Endothelial cell of umbilical vein (primary cell): ENCODE measurements at places on chromosomes 12 and 14. TPM values are rescaled to one million over a fixed set of nuclear protein-coding genes. Genes with fewer than 3 reads are reported as not detected.

DNA sequence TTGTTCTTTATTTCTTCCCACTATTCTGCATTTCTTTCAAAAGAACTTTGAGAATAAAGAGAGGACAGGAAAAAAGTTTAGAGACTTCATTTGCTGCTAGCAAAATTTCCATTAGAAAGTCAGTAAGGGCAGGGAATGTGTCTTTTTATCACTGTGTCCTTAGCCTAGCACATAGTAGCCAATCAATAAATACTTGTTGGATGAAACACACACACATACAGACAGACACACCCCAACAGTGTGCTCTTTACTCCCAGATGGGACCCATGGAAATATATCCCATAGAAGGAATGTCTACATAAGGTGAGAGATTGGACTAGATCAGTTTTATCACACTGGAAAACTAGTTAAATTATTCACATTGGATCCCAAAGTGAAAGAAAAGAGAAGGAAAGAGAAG lies 21.1 kb upstream of the ARID2 start:
- H3K27ac ChIP-seq = no peak overlapping the region
- H3K4me1 ChIP-seq = no peaks in the 10 kb centered on the region
- DNase-seq = no peak
- no peak overlapping the region for H3K4me3 ChIP-seq

GRCh38 chr12:105315130-105315529 lies 15.4 kb upstream of the C12orf75 start:
- no peak overlapping the region for H3K4me3 ChIP-seq
- H3K27ac ChIP-seq = no peak overlapping the region

DNA sequence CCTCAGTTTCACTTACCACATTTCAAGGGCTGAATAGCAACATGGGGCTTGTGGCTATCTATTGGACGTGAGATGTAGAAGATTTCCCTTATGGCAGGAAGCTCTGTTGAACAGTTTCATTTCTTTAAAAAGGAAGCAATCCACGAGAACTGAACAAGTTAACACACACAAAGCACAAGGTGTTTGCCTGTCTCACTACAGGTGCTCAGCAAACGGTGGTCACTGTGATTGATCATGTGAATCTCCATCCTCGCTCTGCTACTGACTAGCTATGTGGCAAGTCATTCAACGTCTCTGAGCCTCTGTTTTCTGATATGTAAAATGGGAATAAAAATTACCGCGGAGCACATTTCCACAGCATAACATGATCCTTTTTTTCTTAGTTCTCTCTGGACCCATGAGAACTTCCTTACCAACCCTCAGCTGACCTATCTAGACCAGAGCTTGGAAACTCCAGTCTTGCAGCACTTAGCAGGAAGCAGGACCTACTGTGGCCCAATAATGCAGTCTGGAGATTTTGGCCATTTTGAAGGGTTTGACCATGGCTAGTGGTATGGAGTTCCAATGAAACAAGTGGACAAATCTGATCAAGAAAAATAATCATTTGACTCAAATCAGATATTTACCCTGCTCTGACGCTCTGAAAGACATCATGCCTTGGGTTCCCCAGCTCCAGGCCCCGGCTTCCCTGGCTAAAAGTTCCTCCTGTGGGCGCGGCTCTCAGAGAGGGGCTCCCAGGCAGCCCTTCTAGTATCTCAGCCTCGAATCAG lies 278.8 kb downstream of the ZFP36L1 start:
- no peak for DNase-seq
- no peaks in the 10 kb centered on the region for H3K4me1 ChIP-seq
- no peaks in the 10 kb centered on the region for H3K27me3 ChIP-seq
- no peak overlapping the region for H3K27ac ChIP-seq
- no peaks in the 10 kb centered on the region for H3K36me3 ChIP-seq
- no peak overlapping the region for H3K4me3 ChIP-seq

The FIGNL2 gene
- total RNA-seq = 2.4 and 2.5 TPM in 2 replicates

The RNU7-1 gene
- total RNA-seq = not detected in 2 replicates

GRCh38 chr12:93622485-93622884 lies 50.0 kb downstream of the SOCS2 start:
- no peaks in the 10 kb centered on the region for H3K36me3 ChIP-seq
- H3K27ac ChIP-seq = no peak overlapping the region
- H3K27me3 ChIP-seq = no peaks in the 10 kb centered on the region

The ALX1 gene
- 2.2 and 3.4 TPM in 2 replicates for total RNA-seq

DNA sequence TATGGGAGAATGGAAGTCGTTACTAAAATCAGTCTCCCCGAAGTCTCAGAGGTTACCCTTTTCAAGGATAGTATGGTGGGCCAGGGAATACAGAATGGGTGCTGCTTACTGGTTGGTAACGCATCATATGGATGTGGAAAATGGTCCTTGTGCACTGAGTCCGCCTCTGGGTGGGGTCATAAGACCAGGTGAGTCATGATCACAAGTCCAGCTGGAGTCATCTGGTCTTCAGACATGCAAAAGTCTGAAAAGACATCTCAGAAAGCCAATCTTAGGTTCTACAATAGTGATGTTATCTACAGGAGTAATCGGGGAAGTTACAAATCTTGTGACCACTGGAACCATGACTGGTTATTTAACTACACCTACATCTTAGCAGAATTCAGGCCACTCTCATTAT lies 71.9 kb upstream of the TCL1B start:
- H3K27me3 ChIP-seq = no peaks in the 10 kb centered on the region
- H3K27ac ChIP-seq = no peak overlapping the region
- H3K4me3 ChIP-seq = no peak overlapping the region
- no peaks in the 10 kb centered on the region for H3K4me1 ChIP-seq
- DNase-seq = no peak

DNA sequence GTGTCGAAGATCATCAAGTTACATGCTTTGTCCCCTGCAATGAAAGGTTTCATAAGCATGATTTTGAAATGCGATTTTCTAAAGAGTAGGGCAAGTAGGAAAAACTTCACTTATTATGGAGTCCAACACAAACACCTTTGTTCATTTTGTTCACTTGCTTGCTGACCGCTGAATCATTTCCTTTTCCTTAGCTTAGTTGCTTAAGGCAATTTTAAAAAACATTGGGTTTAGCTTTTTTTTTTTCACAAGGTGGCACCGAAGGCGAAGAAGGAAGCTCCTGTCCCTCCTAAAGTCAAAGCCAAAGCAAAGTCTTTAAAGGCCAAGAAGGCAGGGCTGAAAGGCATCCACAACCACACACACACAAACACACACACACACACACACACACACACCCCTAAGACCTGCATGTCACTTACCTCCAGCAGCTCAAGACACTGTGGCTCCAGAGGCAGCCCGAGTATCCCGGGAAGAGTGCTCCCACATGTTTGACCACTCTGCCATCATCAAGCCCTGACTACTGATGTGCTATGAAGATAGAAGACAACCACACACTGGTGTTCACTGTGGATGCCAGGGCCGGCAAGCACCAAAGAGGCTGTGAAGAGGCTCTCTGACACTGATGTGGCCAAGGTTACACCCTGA lies 11.4 kb downstream of the MANSC1 start:
- H3K27ac ChIP-seq = peak overlapping the region; percentile 98
- peak; percentile 92 for DNase-seq
- peak overlapping the region; percentile 40 for H3K4me3 ChIP-seq
- no peaks in the 10 kb centered on the region for H3K27me3 ChIP-seq

DNA sequence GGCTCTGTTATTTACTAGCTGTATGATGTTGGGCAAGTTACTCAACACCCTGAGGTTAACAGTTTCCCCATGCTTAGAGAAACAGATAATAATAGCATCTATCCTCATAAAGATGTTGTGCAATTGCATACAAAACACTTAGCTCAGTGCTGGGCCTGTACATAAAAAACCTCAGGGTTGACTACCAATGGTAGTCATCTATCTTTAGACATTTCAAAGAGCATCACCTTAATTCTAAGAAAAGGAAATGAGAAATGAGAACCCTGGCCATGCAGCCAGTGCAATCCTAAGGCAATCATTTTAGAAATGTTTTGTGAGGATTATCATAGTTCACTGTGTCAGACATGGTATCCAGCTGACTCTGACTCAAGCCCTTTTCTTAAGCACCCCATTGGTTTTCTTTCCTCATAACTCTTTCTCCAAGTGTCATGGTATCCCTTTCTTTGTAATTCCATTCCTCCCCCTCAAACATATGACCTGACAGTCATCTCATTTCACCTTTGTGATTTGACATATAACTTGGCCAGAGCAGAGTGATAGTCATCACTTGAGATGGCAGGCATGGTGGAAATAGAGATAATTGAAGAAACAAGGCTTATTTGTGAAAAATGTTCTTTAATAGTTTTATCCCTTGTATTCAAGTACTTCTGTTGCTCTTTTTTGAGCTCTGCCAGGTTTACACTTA lies 29.5 kb upstream of the OSBPL8 start:
- no peaks in the 10 kb centered on the region for H3K27me3 ChIP-seq
- no peak for DNase-seq
- H3K4me3 ChIP-seq = no peak overlapping the region

DNA sequence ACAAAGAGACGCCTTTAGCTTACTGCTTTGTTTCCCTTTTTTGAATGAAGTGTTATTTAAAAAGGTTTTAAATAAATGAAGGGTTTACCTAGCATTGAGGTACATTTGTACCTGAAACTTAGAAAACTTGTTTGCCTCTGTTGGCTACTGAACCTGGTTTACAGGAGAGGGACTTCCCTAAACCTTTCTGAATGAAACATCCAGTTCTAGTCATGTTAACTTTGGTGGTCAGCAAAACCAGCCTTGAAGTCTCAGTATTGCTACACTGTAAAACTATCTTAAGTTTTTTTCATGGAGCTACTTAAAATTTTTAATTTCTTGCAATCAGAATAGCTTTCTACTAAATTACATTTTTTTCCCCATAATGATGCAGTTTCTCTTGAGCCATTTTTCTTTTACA lies 38.2 kb downstream of the RASSF8 start:
- DNase-seq = no peak
- H3K27ac ChIP-seq = peak overlapping the region; percentile 97
- H3K36me3 ChIP-seq = no peaks in the 10 kb centered on the region
- H3K4me1 ChIP-seq = peaks cover 31% of the 10 kb centered on the region

GRCh38 chr12:114328292-114328691 lies 77.7 kb downstream of the TBX5 start:
- H3K27ac ChIP-seq = no peak overlapping the region
- H3K36me3 ChIP-seq = no peaks in the 10 kb centered on the region
- no peaks in the 10 kb centered on the region for H3K27me3 ChIP-seq
- DNase-seq = no peak
- no peaks in the 10 kb centered on the region for H3K4me1 ChIP-seq

GRCh38 chr14:22786685-22787084 lies 20.2 kb downstream of the OXA1L start:
- no peak overlapping the region for H3K4me3 ChIP-seq
- DNase-seq = no peak

- H3K4me1 ChIP-seq = peaks cover 15% of the 10 kb centered on the region
- no peak overlapping the region for H3K4me3 ChIP-seq
- no peak for DNase-seq
Measured at GRCh38 chr12:25384038-25384892, 133.5 kb upstream of the KRAS start.

The CLEC4D gene
- not detected in 2 replicates for total RNA-seq

DNA sequence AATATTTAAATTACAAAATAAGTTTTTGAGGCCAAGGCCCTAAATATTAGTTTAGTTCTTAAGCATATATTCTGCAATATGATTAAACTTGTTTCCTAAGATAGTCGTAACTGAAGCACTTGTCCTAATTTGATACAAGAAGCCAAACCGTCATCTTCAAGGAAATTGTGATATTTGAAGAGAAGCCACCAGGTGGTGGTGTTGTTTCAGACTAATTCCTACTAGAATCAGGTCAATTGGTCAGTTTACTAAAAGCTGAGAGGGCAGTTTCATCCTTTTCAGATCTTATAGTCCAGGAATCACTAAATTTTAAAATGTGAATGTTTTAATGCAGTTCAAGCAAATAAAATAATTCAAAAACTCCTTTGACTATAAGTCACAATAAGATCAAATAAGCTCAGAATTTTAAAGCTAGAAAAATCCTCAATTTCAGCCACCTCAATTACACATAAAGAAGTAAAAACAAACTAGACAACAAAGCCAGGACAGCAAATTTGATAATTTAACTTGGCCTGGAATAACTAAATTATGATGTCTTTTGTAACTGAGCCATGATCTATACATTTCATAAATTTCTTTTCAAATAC lies 7.1 kb upstream of the ARL1 start:
- peaks cover 4% of the 10 kb centered on the region for H3K27me3 ChIP-seq
- H3K4me3 ChIP-seq = no peak overlapping the region
- H3K4me1 ChIP-seq = no peaks in the 10 kb centered on the region
- DNase-seq = peak; percentile 76
- H3K36me3 ChIP-seq = no peaks in the 10 kb centered on the region

- no peak overlapping the region for H3K4me3 ChIP-seq
- H3K36me3 ChIP-seq = peaks cover 2% of the 10 kb centered on the region
- H3K27me3 ChIP-seq = no peaks in the 10 kb centered on the region
- DNase-seq = no peak
- H3K27ac ChIP-seq = no peak overlapping the region
Measured at GRCh38 chr12:45398552-45398951, 182.7 kb downstream of the ANO6 start.

DNA sequence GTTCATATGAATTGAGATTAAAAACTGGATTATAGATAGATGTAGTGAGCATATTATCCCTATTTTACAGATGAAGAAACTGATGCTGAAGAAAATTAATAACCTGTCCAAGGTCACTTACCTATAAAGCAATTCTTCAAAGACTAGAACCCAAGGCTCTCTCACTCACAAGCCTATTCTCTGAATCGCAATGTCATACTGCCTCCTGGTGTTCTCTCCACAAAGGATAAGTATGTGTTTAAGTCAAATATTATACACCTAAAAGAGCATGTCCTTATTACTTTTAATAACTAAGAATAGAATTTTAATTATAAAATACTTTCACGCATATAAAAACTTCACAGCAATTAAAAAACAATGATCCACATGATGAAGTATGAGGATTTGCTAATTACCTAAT lies 721.3 kb upstream of the USP15 start:
- DNase-seq = no peak
- H3K4me3 ChIP-seq = no peak overlapping the region
- no peaks in the 10 kb centered on the region for H3K36me3 ChIP-seq
- H3K4me1 ChIP-seq = no peaks in the 10 kb centered on the region
- H3K27me3 ChIP-seq = no peaks in the 10 kb centered on the region

The TMEM63C gene
- not detected in 2 replicates for total RNA-seq

GRCh38 chr12:117830471-117830870 lies 138.3 kb downstream of the KSR2 start:
- no peak overlapping the region for H3K4me3 ChIP-seq
- no peaks in the 10 kb centered on the region for H3K36me3 ChIP-seq

DNA sequence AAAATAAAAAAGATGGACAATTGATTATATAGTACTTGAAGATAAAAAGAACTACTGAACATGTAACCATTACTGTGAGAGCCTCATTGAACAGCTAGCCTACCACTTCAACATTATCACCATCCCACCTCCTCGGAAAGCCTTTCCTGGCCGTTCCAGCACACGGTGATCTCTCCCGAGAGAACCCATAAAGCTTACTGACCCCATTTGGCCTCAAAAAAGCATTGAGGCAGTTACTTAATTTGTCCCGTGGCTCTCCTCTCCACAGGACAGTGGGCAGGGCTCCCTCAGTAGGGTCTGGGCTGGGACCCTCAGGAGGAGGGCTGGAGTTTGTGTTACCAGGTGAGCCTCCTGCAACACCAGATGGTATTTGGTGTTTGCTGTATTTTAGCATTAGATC lies 55.8 kb downstream of the RAB35 start:
- DNase-seq = no peak
- H3K36me3 ChIP-seq = no peaks in the 10 kb centered on the region
- peaks cover 29% of the 10 kb centered on the region for H3K27me3 ChIP-seq
- H3K4me3 ChIP-seq = no peak overlapping the region

GRCh38 chr14:77377502-77377844 lies 294 bp downstream of the SAMD15 start:
- no peaks in the 10 kb centered on the region for H3K27me3 ChIP-seq
- no peak overlapping the region for H3K27ac ChIP-seq
- H3K4me3 ChIP-seq = peak overlapping the region; percentile 69
- H3K36me3 ChIP-seq = no peaks in the 10 kb centered on the region
- H3K4me1 ChIP-seq = peaks cover 15% of the 10 kb centered on the region
- DNase-seq = no peak
